ENCODE measurements at places on chromosomes 5 and 9.

DNA sequence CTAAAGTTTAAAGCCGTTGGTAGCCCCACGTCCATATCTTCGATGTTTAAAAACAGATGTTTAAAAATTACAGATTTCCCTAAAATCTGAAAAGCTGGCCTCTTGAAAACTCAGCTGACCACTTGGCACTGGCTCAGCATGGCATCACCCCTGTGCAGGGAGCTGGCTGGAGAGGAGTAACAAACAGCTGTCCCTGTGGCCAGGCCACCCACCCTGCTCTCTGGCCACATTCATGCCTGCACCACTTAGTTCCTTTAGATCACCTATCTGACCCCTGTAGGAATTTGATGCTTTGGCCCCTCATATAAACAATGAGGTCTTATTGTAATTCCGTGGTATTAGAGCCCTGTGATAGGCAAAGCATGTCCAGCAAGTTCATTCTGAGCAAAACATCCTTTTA lies 107.5 kb downstream of the FRMD3 start:
- DNase-seq, result no peak

DNA sequence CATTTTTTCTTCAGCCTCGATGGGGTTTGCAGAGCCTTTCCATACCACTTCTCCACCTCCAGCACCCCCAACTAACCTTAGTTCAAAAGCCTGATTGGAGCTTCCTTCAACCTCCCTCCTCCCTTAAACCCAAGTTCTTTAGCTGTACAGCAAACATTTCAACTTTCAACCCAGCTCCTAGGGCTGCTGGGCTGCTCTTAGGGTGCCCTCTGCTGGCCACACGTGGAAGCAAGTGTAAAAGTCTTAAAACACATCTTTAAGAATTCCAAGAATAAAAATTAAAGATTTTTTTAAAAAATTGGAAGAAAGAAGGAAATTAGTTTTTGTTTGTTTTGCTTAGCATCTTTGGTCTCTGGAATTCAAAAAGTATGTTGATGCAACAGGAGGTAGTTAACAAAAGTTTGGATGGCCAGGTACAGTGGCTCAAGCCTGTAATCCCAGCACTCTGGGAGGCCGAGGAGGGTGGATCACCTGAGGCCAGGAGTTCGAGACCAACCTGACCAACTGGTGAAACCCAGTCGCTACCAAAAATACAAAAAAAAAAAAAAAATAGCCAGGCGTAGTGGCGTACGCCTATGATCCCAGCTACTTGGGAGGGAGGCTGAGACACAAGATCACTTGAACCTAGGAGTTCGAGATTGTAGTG lies 15.5 kb upstream of the HSD17B3 start:
- peak; percentile 28 for DNase-seq

DNA sequence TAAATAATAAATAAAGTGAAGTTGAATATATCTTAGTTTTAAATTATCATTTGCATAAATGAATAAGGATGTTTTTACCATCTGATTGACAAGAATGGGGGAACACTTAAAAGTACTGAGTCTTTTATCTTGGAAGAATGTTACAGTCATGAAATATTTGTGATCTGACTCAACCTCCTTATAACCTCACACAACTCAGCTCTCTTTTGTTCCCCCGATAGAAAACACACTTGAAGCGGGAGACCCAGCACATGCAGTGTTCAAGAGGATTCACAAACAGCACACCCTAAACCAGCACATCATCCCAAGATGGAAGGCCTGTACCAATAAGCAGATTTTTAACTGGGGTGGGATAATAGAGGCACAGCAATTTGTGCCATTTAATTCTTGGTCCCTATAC lies 15.5 kb downstream of the BAAT start:
- DNase-seq, result no peak

GRCh38 chr5:32498484-32498883 lies 53.9 kb upstream of the ZFR start:
- DNase-seq, result no peak

- DNase-seq, result no peak
Measured at GRCh38 chr9:36250079-36250478, 8.2 kb downstream of the GNE start.

- DNase-seq, result no peak
Measured at GRCh38 chr5:107303171-107303968, 367.4 kb downstream of the EFNA5 start.

GRCh38 chr9:27280860-27281259 lies 16.1 kb downstream of the EQTN start:
- DNase-seq, result no peak

DNA sequence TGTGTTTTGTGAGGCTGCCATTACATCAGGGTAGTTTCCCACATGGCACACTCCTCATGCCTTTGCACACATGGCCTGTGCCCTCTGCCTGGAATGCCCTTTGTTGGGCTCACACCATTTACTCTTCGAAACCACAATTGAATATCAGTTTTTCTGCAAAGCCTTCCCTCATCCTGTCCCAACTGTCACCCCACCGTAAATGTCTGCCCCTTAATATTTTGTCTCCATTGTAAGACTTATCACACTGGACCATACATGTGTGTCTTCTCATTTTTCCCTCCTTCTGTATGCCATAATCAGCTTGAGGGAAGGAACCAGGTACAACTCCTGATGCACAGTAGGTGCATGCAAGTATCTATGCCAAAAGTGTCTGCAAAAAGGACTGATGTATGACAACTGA lies 62.7 kb upstream of the TMEM252 start:
- no peak for DNase-seq

DNA sequence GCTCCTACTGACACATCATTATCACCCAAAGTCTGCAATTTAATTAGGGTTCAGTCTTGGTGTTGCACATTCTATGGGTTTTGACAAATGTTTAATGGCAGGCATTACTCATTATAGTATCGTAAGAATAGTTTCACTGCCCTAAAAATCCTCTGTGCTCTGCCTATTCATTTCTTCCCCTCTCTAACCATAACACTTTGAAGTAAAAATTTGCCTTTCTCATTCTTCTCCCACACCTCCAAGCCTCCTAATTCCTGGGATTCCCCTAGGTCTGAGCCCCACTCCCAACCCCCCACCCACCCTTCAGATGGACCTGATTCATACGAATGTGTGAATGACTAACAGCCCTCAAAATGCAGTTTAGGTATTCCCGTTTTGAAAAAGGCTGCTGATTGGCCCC lies 18.4 kb downstream of the ENC1 start:
- no peak for DNase-seq

DNA sequence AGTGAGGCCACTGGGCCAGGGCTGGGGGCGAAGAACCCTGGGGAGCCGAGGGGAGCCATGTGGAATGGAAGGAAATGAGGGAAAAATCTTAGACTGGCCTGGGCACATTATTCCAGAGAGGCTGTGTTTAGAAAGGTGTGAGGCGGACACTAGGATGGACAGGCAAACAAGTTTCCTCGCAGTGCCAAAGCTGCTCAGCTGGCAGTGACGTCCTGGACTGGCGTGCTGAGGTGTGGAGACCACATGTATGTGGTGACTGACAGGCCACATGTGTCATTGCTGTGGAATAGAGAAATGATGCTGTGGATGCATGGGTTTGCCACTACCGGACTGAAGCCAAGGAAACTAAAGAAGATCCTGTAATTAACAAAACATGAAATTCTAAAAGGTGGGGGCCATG lies 42.6 kb downstream of the RASEF start:
- no peak for DNase-seq

DNA sequence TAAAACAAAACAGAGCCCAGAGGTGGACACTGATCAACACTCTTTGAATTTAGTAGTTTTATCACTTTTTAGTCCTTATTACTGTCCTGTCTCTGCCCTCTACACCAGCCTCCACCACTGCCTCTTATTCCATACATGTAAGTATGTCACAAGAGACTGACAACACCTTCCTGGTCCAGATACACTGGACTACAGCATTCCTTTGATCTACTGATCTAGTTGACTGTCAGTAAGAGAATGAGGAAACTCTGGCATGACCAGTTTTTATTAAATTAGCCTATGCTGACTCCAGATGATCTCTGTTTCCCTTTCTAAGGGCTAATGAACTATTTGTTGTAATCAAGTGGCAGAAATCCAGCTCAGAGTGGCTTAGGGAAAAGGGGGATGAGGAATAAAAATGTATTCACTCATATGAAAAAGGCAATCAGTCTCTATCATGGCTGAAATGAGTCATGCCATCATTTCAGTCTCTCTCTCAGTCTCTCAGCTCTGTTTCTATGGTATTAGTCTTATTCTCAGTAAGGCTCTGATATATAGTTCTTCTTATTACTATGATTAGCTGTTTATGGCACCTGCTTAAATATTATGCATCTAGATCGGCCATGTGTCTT lies 5.5 kb downstream of the ARHGEF37 start:
- DNase-seq, result no peak

DNA sequence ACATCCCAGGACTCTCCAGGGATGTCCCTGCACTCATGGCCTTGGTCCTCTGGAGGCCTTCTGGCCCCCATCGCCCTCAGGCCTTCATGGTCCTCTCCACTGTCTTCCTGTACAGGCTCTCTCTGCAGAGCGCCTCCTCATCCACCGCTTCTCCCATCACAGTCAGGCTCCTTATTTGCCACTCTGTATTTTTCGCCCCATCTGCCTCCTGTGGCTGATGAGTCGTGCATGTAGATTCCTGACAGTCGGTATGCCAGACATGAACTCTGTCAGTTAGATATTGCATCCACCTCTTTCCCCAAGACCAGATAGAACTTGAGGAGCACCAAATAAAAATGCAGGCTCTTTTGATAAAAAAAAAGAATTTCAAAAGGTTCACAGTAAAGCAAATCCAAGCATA lies 362.8 kb downstream of the IRX1 start:
- no peak for DNase-seq

DNA sequence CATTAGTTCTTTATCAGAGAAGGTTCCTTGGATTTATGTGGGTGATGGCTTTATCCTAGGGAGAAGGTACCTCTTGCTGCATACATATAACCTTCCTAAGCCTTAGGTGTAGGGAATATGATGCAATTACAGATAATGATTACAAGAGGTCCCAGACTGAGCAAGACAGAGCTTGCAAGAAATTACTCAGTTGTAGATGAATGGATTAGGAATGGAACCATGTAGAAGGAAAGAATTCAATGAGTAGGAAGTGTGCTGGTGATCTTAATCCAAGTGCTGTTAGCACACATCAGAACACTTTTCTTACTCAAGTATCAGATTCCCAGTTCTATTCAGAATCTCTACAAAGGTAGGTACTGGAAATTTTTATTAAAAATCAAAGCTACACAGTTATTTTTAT lies 2.5 kb downstream of the OR13F1 start:
- DNase-seq, result no peak

- DNase-seq, result peak; percentile 70
Measured at GRCh38 chr9:129131300-129132145, 20.3 kb downstream of the PTPA start.

GRCh38 chr5:157570531-157571200 lies 4.9 kb downstream of the ADAM19 start:
- DNase-seq, result no peak

- no peak for DNase-seq
Measured at GRCh38 chr5:56845277-56845676, 29.9 kb downstream of the MAP3K1 start.

DNA sequence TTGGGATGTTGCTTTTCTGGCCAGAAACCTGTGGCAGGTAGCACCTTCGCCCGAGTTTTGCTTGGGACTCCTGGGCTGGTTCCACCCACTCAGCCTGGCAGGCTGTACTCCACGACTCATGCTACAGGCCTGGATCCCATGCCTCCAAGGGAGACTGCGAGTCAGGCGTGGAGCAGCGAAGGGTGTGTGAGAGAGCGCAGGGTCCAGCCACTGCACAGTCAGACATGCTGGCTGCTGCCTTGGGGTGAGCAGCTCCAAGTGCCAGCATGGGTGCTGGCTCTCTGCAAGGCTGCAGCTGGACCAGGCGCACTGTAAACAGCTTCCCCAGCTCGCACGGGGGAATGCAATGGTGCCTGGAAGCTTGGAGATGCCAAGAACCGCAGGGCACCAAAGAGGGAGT lies 249.6 kb upstream of the EDIL3 start:
- DNase-seq, result no peak

GRCh38 chr9:93678199-93679019 lies 102.0 kb downstream of the PHF2 start:
- no peak for DNase-seq

DNA sequence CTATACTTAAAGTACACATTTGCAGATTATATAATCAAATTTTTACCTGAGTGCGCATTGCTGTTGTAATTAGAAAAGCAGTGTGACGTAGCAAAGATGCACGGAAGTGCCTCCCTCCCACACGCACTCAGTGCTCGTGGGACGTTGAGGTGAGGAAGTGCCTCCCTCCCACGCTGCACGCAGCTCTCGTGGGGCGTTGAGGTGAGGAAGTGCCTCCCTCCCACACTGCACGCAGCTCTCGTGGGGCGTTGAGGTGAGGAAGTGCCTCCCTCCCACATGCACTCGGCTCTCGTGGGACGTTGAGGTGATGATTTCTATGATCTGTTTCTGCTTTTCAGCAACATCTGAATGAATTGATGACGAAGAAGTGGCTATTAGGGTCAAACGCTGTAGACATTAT lies 21.0 kb downstream of the EXOC3 start:
- DNase-seq, result peak; percentile 59

DNA sequence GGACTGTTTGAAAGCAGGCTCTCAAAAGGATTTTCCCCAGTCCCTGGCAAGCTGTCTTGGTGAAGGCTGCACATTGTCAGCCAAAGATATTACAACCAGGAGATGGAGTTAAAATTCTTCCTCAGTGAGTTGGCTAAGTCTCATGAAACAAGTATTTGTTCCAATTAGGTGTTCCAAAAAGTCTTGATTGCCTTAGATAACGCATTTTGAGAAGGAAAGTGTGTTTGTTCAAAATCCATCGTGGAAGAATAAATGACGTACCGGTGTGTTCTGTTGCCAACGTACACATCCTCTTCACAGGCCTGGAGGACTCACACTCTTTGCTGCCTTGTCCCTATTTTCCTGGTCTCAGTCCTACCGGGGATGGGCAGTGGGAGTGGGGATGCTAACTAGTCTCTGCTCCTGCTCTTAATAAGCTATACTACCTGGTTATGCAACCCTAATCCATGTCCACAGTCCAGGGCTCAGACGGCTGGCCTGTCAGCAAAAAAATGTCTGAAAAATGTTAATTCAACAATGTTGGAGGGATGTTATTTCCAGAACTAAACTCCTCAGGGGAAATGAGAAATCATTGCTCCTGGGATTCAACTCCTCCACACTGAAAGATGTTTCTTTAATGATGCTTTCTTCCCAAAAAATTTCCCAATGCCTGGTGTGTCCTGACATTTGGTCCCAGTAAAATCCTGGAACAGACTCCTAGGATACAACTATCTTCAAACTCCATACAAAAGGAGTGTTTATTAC lies 175.3 kb upstream of the KLF9 start:
- DNase-seq, result no peak

DNA sequence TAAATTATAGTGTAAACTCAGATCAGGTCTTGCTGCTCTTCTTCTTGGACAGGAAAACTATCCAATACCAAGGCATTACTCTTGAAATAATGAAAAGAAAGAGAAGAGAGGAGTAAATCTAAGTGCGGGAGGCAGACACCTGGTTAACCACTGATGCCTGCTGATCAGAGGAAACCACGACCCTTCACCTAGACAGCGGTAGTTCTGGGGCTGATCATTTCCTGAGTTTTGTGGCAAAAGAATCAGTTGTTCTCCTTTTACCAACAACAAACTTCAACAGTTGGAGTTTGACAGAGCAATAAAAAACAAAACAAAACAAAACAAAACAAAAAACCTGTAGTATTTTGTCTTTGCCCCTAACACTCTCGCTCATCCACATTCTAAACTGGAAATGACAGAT lies 3.0 kb downstream of the RLN1 start:
- no peak for DNase-seq

Measured in activated CD4-positive, alpha-beta T cell treated with anti-CD3 and anti-CD28 coated beads for 24 hours (primary cell).